Adipocyte (in vitro differentiated cells): ENCODE measurements at places on chromosomes 1 and 21.

DNA sequence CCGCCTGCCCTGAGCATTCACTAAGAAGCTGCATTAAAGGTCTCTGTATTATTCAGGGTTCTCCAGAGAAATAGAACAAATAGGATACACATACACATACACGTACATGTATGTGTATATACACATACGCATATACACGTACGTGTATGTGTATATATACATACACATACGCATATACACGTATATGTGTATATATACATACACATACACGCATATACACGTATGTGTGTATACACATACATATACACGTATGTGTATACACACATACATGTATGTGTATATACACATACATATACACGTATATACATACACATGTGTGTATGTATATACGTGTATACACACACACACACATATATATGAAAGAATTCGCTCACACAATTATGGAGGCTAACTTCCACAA is 108.9 kb upstream of the BARHL2 start:
- no peak for DNase-seq

GRCh38 chr1:67795179-67795912 is 37.9 kb downstream of the GNG12 start:
- no peak for DNase-seq

GRCh38 chr1:42680055-42680454 is 2.2 kb upstream of the YBX1 start:
- peak; percentile 34 for DNase-seq

DNA sequence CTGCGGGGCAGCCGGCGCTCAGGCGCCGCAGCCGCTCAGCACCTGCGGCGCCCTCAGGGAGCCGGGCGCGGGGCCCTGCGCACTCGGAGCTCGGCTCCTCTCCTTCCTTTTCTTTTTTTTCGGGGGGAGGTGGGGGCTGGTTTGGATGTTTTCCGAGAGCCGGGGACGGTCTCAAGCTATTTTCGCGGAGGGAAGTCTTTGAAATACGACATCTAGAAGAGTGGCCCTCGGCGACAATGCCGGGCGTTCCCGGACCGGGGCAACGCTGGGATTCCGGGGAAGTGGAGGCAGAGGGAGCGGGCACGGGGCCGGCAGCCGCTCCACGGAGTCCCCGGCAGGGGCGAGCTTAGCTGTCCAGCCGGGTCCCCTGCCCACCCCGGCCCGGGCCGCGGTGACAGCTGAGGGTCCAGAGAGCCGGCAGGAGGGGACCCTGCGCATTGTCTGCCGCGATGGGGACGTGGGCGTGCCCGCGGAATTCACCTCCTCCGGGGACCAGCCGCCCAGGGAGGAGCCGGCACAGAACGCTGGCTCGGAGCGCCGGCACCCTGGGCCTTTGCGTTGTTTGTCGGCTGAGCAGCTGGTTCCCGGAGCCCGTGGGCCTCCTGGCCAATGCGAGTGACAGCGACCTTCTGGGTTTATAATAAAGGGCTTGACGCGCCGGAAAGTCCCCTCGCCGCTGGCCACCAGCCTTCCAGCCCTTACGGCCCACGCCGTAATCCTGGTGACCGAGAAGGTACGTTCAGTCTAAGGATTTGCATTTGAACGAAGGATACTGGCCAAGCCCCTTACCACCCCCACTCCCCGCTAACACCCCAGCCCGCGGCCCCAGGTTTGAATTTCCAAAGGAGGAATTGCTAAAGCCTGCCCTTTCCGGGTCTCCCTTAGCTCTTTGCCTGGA is 582 bp downstream of the SLC37A1 start:
- peak; percentile 31 for DNase-seq

- no peak for DNase-seq
Observed at GRCh38 chr1:44557778-44558177, 116.5 kb downstream of the TMEM53 start.

DNA sequence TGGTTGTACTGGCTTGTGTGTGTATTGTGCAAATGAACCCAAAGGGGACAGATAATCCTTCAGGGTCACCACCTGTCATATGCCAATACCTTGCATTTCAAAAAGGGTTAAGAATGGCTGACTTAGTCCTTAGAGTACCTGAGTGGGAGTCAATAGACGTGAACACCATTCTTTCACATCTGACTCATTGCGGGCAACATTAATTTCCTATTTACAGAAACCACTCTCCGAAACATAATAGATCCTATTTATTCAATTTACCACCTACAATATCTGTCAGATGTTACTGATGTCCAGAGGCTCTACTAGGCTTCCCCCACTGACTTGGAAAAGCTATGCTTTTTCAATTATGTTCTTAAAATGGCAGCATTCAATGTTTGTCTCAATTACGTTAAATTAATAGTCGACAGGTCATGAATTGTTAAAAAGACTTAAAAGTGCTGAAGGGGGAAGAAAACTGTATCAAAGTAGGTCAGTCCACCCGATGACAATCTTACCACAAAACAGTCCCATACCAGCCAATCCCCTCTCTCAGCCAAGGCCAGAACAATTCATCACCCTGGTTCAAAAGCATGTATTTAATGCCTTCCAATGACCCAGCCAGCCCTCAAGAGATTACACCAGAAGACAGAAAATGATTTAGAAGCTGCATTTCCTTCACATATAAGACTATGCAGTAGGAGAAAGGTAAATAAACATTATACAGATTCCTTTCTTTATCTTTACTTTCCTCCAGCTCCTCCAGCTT is 48.6 kb upstream of the PLA2G2C start:
- DNase-seq: no peak

DNA sequence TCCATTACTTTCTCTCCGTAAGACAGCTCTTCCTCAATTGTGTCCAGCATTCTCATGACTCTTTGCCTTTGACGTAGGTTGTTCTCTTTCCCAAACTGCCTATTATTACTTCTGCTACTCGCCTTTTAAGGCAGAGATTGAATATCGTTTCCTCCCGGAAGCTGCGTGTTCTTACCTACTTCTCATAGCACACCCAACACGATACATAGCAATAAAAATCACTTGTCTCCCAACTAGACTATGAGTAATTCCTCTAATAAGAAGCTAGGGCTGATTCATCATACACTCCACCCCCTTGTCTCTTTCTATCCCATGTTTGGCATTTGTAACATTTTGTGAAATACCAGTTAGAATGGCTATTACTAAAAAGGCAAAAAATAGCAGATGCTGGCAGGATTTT is 55.8 kb upstream of the SGIP1 start:
- DNase-seq: peak; percentile 68
